ENCODE measurements at places on chromosomes 13 and 19.
A peak's percentile ranks its signal among the peaks of the same experiment; 100 is the strongest.

- no peak for DNase-seq
Observed at GRCh38 chr13:108950333-108951010, 321.1 kb downstream of the MYO16 start.

- no peak for DNase-seq
Observed at GRCh38 chr19:39140594-39140993, 15.0 kb downstream of the PAK4 start.

- no peak for DNase-seq
Observed at GRCh38 chr19:13902993-13903555, 2.8 kb downstream of the BRME1 start.

GRCh38 chr13:42022796-42023493 is 25.5 kb upstream of the DGKH start:
- DNase-seq, result peak; percentile 53

DNA sequence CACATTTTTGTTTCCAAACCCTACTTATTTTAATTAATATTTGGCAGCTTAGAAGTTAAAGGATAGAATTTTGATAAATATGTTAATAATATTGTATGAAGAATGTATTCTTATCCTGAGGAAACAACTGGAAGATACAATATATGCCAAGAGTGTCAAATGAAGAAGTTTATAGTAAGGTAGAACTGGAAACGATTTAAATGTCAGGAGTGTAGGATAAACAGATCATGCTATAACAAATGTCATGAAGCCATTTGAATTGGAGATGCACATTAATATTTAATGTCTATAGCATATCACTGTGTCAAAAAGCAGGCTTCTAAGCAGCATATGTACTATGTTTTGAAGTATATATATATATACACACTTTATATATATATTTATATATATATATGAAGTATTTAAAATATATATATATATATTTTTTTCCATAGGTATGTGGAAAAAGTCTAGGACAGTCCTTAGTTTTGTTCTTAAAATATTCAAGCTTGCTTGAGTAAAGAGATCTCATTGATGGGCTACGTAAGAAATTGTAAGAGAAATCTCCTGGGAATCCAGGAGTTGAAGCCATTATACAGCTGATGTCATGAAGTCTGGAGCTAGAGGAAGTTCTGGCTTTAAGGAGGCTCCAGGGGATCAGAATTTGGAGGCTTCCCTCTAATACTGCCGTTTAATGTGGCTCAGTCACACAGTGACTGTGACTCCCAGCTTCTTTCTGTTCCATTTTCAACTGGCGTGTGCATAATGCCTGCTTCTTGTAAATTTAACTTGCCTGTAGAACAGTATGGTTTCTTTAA is 79.9 kb upstream of the MYCBP2 start:
- DNase-seq, result no peak

DNA sequence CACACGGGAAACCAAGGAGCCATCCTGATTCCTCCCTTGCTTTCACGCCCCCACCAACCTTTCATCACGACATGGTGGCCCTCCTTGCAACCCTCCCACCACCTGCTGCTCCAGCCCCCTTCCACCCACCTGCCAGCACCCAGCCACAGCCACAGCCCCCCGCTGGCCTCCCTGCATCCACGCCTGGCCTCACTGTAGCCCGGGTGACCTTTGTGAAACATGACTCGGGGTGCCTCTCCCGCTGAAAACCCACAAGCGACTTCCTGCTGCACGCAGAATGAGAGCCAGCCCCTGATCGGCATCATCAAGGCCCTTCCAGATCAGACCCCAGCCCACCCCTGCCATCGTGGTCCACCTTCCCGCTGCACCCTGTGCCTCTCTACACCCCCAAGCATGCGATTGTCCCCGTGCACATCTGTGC is 14.9 kb downstream of the POP4 start:
- DNase-seq, result no peak

- DNase-seq, result no peak
Observed at GRCh38 chr13:44768239-44768638, 192.1 kb upstream of the TSC22D1 start.

- peak; percentile 28 for DNase-seq
Observed at GRCh38 chr13:27997904-27998522, 9.5 kb upstream of the URAD start.

- DNase-seq, result peak; percentile 3
Observed at GRCh38 chr13:93388701-93389100, 162.1 kb downstream of the GPC6 start.

GRCh38 chr19:35146746-35147459 is 3.8 kb downstream of the FXYD7 start:
- DNase-seq, result no peak

DNA sequence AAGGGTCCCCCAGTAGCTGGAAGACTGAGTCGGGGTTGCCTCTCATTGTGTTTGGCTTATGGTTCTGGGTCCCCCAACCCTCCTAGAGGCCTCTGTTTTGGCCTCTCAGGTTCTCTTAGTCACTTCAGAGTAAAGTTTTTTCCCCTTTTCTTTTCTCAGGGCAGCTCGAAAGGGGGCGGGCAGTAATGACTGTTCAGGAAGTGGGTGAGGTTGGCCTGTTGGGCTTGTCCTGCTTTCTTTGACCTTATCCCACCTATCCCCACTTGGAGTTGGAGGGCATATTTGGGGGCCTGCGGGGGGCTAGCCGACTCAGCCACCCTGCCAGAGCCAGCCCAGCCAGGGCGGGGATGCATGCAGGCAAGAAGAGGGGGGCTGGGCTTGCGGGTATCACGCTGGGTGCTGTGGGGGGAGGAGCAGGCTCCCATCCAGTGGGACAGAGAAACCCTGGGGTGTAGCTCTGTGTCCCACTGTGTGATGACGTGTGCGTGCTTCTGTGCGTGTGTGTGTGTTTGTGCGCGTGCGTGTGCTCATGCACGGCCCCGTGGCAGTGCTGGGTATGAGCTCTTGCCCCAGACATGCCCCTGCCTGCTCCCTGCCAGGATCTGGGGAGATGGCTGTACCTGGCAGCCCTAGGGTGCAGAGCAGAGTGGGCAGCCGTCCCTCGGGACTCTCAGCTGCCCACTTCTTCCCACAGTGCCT is 1.4 kb downstream of the CIC start:
- peak; percentile 88 for DNase-seq

DNA sequence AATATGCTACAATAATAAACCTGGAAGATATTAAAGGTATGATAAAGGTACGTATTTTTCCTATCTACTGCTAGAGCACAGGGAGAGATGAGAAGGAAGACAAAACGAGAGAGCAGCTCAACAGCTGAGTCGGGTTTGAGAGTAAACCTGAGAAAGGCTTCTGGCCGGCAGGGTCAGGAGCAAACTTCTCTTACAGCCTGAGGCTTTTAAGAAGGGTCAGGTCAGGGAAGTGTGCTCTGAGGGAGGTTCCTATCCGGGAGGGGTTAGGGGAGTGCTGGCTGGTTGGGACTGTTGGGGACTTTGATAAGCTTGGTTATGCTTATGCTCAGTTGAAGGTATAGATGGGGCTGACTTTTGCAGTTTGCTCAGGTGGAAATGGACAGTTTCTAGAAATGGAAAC is 77.7 kb upstream of the PRR20A start:
- DNase-seq, result no peak

- no peak for DNase-seq
Observed at GRCh38 chr13:112759053-112759452, 69.2 kb downstream of the ATP11A start.

DNA sequence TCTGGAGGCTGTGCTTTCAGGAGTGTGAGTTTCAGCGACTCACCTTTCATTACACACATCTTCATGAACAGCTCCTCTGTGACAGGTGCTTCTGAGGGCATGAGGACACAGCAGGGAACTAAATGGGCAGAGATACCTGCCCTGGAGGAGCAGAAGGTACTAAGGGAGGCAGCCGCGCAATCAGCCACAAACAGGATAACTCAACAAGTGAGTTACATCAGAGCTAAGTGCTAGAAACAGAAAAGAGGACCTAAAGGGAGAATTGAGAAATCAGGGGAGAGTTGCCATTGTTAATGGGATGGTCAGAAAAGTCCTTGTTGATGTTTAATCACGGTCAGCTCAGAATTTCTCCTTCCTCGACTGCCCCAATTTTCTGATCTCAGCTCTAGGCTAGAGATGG is 42.5 kb downstream of the SYDE1 start:
- DNase-seq, result no peak

GRCh38 chr13:39946769-39947168 is 291.3 kb downstream of the COG6 start:
- no peak for DNase-seq

- DNase-seq, result no peak
Observed at GRCh38 chr19:46295401-46296201, 1.2 kb upstream of the HIF3A start.

- DNase-seq, result peak; percentile 89
Observed at GRCh38 chr13:98853771-98854221, 101.3 kb upstream of the SLC15A1 start.

- no peak for DNase-seq
Observed at GRCh38 chr13:28761586-28761985, 42.8 kb upstream of the SLC46A3 start.

DNA sequence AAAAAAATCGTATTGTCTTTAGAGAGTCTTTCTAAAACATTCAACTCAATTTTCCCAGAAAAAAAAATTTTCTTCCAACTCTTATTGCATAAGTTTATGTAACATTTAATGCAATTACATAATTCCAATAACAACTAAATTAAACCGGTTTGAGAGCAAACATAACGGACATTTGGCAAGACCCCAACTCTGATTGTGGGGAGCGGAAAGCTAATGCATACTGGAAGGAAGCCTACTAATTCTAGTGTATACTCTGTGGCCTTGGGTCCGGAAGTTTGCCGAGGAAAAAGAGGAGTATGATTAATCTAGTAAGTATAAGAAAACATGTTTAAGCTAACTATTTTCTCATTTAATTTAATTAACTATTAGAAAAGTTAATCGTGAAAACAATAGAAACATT is 21.3 kb upstream of the MIR17HG start:
- no peak for DNase-seq

DNA sequence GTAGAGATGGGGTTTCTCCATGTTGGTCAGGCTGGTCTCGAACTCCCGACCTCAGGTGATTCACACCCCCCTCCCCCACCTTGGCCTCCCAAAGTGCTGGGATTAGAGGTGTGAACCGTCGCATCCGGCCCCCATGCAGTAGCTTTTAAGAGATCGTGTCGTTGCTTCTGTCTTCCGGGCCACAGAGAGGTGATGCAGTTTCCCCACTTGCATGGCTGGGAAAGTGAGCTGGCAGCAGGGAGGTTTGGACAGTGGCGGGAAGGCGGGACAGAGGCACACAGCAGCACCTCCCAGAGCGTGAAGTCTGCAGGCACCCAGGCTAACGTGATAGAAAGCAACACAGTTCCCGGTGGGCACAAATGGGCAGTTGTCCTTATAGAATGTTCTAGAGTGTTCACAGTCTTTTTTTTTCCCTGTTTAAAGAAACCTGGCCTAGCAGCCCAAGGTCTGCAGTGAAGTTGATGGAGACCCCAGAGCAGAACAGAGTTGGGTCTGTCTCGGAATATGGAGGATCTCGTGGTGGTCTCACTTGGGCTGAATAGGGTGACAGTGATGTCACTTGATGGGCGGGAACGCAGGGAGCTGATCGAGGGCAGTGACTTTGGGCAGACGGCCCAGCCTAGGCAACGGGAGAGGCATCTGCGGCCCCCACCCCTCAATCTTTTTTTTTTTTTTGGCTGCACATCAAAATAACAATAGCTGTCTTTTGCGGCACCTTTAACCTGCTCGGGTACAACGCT is 4.9 kb downstream of the UHRF1 start:
- DNase-seq, result no peak

DNA sequence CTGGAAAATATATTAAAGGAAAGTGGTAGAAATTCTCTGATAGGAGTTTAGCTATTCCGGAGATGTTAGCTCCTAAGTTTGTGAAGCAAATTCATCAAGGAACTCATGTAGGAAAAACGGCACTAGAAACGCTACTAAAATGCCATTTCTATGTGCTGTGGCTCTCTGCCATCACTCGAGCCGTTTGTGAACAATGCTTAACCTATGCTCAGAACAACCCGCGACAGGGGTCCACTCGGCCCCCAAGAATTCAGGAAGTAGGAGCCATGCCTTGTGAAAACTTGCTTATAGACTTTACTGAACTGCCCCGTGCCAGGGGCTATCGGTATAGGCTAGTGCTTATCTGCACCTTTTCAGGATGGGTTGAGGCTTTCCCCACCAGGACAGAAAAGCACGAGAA is 14.2 kb upstream of the SLC15A1 start:
- DNase-seq, result no peak

DNA sequence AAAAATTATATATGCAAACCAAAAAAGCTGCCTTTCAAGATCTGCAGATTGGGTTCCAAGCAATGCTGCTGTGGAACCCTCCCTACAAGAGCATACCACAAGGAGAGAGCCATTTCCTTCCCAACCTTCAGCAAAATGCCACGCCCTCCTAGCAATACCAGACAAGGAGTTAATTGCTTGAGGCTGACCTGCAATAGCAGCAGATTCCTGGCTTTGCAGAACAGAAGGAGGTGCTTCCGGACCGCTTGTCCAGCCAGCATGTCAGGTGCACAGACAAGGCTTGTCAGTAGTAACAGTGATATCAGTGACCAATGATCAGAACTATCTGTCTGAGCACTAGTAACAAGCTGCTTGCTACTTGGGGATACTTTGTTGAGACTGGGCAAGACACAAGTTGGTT is 301.6 kb downstream of the FGF14 start:
- DNase-seq, result no peak

DNA sequence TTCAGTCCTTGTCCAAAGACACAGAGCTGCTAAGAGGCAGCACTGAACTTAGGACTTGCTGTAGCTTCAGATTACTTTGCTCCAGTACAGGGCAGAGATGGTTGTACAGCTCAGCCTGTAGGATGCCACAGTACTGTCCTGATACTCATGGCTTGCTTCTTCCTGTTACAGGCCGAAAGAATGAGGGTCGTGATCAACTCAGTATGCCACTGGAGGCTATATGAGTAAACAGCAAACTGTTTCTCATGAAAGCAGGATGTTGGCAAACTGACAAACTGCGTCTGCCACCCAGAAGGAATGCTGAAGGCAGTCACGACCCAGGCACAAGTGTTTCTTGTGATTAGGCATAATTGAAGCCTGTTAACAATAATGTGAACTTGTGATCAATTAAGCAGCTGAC is 2.8 kb downstream of the ZNF749 start:
- DNase-seq, result no peak

DNA sequence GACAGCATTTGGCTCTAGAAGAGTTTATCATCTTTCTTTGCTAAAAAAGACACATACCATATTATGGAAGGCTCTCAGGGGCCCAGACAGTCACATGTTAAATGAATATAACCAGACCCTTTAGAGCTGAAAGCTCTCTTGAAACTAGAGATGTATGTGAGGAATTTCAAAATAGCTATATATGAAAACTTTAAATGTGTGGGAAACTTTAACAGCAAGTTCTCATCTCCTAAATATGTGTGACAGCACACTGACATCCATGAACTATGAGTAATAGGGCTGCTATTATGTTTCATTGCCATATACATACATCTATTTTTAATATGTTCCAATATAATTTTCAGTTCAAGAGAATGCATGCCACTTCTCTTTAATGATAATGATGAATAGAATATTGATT is 509.5 kb downstream of the GPC6 start:
- peak; percentile 24 for DNase-seq

DNA sequence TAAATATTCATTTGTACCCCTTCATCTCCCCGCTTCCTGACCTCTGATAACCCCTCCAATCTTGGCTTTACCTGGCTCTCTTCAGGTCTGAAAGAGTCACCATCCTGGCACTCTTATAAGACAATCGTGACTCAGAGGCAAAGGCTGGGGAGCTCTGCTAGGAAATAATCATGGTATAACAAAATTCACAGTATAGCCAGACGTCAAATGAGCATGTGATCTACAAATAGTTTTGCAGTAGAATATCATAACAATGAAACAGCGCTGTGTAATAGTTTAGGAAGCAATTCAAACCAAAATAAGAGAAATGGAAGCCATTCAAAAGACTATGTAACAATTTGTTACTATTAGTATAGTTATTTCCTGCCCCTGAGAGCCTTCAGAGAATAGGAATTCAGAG is 34.2 kb downstream of the RXFP2 start:
- peak; percentile 73 for DNase-seq

Data from fibroblast of gingiva (primary cell).